EH (cell line): ENCODE measurements at places on chromosomes 16 and 17.
A peak's percentile ranks its signal among the peaks of the same experiment; 100 is the strongest.

DNA sequence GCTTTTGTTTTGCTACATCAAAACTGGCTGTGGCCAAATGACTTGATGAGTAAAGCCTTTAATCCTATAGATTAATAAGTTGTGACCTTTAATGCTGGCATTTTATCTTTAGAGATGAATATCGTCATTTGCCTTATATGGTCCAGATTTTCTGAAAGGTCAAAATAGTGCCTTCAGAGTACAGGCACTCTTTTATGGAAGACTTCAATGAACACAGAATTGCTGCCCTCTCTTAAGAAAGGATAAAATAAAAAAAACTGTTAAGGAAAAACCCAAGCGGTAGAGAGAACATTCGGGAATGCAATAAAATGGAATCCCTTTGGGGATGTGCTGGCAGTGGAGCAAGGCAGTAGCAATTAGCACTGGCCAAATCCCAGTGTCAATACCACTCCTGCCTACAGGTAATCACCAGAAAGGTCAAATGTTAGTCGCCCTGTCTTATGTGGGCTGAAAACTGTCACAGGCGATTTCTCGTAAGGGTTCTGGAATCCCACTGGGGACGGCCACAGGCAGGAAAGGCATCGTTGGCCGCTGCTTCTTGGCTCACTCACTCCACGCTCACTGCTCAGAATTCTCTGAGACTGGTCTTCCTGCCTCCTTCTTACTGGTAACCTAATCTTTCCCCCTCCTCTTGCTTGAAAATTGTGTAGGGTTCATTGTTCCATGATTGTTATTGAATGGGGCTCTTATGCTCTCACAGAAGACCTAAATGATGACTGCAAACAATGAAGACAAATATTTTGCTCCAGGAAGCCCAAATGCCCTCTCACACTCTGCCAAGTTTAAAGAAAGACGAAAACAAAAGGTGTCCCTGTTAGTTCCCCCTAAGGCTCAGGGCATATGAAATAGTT is 45.4 kb upstream of the HSBP1 start:
- no peak for DNase-seq

DNA sequence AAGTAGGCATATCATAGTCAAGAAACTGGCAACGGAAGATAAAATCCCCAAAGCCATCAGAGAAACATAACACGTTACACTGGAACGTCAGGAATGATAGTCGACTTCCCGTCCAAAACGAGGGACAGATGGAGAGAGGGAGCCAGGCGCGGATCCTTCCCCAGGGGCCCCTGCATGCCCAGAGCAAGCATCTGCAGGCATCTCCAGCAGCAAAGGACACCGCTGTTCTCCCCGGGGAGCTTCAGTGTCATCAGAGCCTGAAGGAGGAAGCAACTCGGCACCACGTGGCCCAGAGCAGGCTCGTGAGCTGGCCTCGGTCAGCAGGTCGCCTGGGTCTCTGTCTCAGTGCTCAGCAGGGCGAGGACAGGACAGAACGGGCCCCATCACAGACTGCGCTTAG is 50.1 kb downstream of the LMF1 start:
- peak; percentile 85 for DNase-seq

- DNase-seq = peak; percentile 52
These were observed 53.3 kb downstream of the RNF112 start for GRCh38 chr17:19464031-19465026.

DNA sequence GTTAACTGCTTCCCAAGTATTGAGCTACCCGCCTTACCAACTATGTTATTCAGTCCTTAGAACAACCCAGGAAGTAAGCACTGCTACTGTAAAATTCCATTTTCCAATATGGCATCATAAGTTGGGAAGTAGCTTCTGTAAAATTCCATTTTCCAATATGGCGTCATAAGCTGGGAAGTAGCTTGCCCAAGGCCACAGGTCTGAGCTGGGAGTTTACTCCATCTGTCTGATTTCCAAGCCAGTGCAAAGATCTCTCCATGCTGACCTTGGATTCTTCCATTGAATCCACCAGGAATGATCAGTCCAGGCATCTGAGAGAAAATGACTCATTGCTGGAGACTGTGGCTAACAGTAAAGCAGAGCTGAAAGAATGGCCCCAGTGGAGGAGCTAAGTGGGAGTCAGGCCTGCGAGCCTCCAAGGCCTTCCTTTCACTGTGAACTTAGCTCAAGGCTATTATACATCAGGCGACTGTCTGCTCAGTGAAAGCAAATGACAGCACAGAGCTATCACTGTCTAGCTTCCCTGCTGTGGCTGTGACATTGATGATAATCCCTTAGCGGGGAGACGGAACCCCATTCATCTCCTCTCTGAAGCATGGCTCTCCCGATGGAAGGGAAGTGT is 430.4 kb downstream of the HAPSTR1 start:
- DNase-seq = no peak

GRCh38 chr17:65638221-65638975 is 77.0 kb upstream of the AXIN2 start:
- no peak for DNase-seq

- no peak for DNase-seq
These were observed 102.3 kb downstream of the FOXL1 start for GRCh38 chr16:86680661-86681030.

GRCh38 chr16:85844786-85845185 is 45.3 kb downstream of the COX4I1 start:
- no peak for DNase-seq

DNA sequence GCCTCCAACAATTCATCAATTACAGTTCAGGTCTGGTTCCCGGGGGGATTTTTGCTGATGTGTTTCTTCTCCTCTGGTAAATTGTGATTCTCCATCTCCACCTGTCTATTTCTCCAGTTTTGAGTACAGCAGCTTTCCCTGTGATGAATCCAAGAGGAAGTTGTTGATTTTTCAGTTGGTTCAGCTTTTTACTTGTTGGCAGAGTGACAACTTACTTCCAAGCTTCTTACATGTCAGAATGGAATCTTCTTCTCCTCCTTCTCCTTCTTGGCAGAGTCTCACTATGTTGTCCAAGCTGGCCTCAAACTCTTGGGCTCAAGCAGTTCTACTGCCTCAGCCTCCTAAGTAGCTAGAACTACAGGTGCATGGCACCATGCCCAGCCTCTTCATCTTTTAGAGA is 33.4 kb upstream of the TMEM92 start:
- peak; percentile 89 for DNase-seq

- no peak for DNase-seq
These were observed 72.9 kb upstream of the PMFBP1 start for GRCh38 chr16:72244853-72245252.

- DNase-seq = peak; percentile 18
These were observed at the start of gene KATNB1 for GRCh38 chr16:57735755-57736418. KATNB1 (plus strand) TSS chr16:57735770; CDS start chr16:57737244, 1,474 bp downstream.

GRCh38 chr17:58969156-58969555 is 137.5 kb downstream of the TRIM37 start:
- DNase-seq = no peak

DNA sequence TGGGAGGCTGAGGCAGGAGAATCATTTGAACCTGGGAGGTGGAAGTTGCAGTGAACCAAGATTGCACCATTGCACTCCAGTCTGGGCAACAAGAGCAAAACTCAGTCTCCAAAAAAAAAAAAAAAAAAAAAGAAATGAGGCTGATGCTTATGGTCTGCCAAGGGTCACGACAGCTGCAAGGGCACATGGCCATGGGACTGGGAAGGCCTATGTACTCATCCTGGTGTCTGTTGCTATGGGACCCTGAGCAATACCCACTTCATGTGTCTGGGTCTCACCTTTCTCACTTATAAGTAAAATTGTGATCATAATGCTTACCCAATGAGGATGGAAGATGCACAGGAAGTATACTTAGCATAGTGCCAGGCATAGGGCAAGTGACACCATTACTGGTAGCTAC is 16.6 kb downstream of the MIEF2 start:
- DNase-seq = no peak

DNA sequence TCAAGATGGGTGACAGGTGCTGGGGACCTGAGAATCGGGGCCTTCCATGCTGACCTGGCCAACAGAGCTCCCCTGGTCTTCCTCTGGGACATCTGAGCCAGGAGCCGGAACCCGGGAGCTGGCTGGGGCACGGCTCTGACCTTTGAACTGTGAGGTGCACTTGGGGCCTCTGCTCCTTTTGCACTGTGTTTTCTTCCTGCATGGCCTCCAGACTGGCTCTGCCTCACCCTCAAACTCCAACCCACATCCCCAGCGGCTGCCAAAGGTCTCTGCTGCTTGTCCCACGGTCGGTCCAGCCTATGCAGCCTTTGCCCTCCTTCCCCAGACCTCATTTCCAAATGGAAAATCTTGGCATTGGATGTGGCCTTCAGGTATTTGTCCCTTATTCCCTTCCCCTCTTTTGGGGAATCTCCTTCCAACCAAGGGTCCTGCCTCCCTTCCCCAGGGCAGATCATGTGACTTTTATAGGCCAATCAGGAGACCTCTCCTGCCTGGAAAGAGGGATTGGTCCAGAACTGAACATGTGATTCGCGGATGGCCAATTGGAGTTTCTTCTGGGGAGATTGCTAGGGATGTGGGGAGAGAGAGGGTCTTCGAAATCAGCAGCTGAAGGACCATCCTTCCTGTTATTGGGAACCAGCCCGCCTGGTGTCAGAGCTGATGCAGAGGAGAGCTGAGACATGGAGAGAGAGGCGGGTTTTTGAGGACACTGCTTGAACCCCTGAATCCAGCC is 117.9 kb downstream of the CYLD start:
- no peak for DNase-seq

GRCh38 chr17:48462946-48463345 is 32.9 kb upstream of the SKAP1 start:
- no peak for DNase-seq

GRCh38 chr16:28192806-28193529 is 18.8 kb downstream of the XPO6 start:
- DNase-seq = no peak

- peak; percentile 13 for DNase-seq
These were observed 23.5 kb downstream of the CFAP97D1 start for GRCh38 chr17:43803758-43804157.

GRCh38 chr17:42183741-42184711 is 1.2 kb downstream of the HCRT start:
- peak; percentile 72 for DNase-seq

DNA sequence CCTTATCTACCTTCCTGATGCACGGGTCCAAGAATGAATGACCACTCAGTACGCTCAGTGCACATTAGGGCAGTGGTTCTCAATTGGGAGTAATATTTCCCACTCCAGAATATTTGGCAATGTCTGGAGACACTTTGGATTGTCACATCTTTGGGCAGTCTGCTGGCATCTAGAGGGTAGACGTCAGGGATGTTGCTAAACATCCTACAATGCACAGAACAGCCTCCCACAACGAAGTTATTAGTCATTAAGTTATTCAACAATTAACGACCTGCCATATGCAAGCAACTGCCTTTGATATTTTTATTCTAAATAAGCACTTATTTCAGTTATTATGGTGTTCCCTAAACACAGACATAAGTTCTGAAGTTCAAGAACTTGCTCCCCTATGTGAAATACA is 669.3 kb downstream of the TOX3 start:
- DNase-seq = peak; percentile 8

GRCh38 chr17:40139566-40140058 is 725 bp upstream of the CASC3 start:
- DNase-seq = no peak

DNA sequence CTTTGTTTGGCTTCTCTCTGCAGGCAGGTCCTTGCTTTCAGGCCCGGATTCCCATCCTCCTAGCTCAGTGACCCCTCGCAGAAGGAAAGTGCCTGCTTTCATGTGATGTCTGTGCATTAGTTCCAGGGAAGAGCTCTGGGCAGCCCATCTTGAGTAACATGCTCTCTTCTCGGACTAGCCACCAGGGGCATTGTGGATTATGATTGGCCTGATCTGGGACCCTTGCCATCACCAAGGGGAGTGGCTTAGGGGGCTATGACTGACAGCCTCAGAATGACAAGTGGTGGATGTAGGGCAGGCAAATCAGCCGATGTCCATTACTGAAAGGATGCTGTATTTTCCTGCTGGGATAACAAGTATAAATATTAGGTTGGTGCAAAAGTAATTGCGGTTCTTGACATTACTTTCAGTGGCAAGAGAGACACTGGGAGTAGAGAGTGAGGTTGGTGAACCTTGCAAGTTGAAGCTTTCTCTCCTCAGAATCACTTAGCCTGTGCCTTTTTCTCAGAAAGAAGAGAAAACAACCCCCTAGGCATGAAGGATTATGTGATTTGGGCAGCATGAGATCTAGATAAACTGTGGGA is 71.5 kb upstream of the MPHOSPH6 start:
- DNase-seq = no peak

DNA sequence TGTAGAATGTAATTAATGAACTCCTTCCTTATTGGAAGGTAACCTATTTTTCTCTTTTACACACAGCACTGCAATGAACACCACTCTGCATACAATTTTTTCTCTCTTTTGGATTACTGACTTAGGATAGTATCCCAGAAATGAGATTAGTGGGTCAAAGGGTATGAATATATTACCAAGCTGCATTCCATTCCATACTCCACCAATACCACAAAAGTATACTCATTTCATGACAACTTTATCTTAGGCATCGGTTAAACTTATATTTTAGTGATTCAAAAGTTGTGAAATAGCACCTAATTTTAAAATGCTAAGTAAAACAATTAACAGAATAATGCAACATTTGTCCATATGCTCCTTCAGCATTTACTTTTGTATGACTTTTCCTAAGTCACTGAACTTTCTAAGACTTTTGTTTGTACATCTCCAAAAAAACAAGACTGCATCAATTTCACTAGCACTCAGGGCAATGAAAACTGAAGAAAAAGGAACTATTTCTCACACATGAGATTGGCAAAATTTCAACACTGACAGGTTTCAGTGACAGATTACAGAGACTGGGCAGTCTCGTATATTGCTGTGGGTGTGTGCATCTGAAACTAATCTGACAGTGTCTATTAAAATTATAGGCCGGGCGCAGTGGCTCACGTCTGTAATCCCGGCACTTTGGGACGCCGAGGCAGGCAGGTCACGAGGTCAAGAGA is 32.1 kb downstream of the HELZ start:
- peak; percentile 81 for DNase-seq

DNA sequence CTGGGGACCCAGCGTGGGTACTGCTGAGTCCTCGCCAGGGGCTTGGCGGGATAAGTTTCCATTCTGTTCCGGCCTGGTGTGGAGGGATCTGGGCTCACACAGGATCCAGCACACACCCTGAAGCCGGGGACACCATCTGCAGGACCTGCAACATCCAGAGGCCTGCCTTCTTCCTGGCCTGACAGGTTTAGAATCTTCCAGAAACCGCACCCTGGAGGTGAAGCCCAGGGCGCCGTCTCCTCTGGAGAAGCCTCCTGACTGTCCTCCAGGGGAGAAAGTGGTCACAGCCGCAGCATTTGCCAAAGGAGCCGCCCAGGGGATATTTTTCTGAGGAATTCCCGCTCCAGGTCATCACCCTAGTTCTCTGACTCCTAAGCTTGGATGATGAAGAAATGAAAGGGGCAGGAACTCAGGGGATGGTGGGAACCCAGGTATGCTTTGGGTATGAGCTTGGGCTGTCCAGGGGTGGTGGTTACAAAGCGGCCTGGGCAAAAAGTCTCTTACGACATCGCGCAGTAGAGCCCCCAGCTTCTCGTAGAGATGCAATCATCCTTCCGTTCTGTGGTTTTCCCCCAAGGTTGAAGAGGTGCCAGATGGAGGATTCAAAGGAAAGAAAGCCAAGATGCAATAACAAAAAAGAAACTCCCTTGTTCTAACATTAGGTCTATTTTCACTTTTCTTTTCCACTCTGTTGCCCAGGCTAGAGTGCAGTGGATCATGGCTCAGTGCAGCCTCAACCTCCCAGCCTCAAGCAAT is 9.1 kb upstream of the CRISPLD2 start:
- DNase-seq = peak; percentile 84
